ENCODE measurements at places on chromosomes 6 and 20.

DNA sequence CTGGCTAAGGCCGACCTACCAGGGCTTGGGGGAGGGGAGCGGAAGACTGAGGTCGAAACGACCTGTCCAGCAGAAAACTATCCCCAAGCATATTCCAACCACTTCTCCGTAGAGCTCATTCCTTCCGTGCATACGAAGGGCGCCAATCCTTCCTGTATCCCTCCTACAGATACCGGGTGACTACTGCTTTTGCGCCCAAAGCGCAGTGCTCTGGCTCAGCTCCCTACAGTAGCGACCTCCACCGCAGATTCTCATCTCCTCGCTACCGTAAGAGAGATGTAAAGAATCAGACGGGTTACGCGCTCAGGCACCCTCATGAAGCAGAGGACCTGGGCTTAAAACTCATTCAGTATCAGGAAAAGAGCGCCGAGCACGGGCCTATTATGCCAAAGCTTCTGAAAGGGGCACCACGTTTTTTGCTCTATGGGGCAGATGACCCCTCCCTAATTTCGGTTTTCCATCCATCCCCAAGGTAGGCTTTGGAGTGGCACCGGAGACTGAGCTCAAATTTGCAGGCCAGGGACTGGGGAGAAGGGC lies 563 bp upstream of the NNAT start:
- H3K27ac ChIP-seq = peak overlapping the region; percentile 57
- peaks cover 7% of the 10 kb centered on the region for H3K36me3 ChIP-seq
- no peak overlapping the region for H3K4me3 ChIP-seq
- peaks cover 65% of the 10 kb centered on the region for H3K4me1 ChIP-seq

DNA sequence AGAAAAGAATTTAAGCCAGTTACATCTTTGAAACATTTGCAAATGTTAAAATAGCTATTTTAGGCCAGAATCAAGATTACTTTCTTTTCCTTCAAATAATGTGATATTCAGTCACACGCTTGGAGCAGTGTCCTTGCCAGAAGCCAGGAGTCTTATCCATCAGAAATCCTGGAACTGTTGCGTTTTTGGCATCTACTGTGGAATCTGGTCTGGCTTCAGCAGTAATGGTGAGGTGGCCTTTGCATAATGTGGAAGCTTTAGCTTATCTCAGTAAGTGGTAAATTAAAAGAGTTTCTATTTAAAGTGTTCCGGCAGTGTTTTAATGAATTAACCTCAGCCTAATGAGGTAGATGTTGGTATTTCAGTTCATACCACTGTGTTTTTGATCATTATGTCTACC lies 97.6 kb downstream of the FIG4 start:
- peaks cover 43% of the 10 kb centered on the region for H3K36me3 ChIP-seq
- DNase-seq = no peak
- H3K27ac ChIP-seq = no peak overlapping the region
- H3K27me3 ChIP-seq = no peaks in the 10 kb centered on the region
- peaks cover 4% of the 10 kb centered on the region for H3K4me1 ChIP-seq
- H3K4me3 ChIP-seq = no peak overlapping the region

DNA sequence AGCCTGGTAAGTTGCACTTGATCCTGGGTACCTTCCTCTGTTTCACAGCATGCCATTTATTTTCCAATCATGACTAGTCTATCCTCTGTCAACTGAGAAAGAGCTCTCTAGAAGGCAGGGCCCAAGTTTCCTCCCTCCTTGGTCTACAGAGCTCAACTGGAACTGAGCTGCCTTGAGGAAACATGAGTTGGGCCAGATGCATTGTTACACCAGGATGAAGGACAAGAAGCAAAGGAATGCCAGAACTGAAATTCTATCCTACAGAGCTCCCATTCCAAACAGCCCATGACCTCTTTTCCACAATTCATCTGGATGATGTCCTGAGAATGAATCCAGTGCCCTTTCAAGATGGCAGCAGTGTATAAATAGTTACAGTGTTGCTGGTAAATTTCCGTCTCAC lies 66.7 kb upstream of the E2F3 start:
- H3K4me1 ChIP-seq = no peaks in the 10 kb centered on the region
- no peak overlapping the region for H3K27ac ChIP-seq
- H3K4me3 ChIP-seq = no peak overlapping the region
- DNase-seq = no peak
- H3K27me3 ChIP-seq = no peaks in the 10 kb centered on the region

DNA sequence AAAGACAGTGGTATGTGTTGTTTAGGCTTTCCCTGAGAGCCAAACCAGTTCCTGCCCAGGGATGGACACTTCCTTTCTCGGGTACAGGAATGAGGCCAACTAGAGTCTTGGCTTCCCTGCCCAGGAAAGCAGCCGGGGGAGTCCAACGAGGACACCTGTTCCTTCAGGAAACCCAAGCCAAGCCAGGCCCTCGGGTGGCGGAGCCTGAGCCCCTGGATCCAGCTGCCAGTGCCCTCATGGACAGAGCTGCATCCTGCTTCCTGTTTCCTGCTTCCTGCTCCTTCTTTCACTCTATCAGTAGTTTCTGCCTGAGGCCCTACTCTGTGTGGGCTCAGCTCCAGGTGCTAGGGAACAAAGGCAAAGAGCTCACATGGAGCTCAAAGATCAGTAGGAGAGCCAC lies 7.9 kb upstream of the SIRPA start:
- no peak overlapping the region for H3K27ac ChIP-seq
- no peak for DNase-seq
- peaks cover 53% of the 10 kb centered on the region for H3K4me1 ChIP-seq
- H3K4me3 ChIP-seq = no peak overlapping the region
- H3K36me3 ChIP-seq = no peaks in the 10 kb centered on the region

DNA sequence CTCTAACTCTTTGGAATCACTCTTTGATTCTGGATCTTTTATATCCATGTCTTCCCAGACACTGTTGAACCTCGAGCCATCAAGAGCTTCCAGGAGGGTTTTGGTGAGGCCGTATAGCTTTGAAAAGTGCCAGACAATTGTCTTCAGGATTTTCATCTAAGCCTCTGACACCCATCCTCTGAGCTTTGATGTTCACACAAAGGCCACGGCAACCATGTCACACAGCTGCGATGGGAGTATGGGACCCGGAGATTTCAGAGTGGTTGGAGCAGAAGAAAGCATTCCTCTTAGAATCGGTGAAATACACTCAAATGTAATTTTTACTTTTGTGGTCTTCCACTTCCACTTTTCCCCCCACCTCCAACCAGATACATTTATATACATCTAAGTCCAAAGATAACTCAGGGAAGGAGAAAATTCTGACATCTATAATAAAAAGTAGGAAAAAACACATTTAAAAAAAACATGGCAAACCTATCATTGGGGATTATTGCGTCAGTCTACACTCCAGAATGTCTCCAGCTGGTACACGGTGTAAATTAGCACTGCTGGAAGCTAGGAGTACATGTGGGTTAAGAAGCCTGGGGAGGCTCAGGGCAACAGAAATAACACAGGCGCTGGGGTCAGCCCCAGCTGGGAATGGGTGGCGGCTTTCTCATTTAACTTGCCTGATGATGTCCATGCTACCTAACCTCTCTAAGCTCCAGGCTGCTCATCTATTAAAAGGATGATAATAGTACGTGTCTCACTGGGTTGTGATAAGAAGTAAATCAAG lies 92.7 kb downstream of the LY86 start:
- DNase-seq = no peak
- H3K4me3 ChIP-seq = no peak overlapping the region
- no peaks in the 10 kb centered on the region for H3K27me3 ChIP-seq
- peaks cover 6% of the 10 kb centered on the region for H3K4me1 ChIP-seq
- H3K36me3 ChIP-seq = no peaks in the 10 kb centered on the region

GRCh38 chr20:47129306-47129705 lies 227.2 kb downstream of the ZMYND8 start:
- no peaks in the 10 kb centered on the region for H3K36me3 ChIP-seq
- DNase-seq = no peak
- no peak overlapping the region for H3K4me3 ChIP-seq
- no peak overlapping the region for H3K27ac ChIP-seq
- H3K27me3 ChIP-seq = no peaks in the 10 kb centered on the region
- peaks cover 38% of the 10 kb centered on the region for H3K4me1 ChIP-seq

GRCh38 chr6:46356543-46356942 lies 134.7 kb downstream of the RCAN2 start:
- H3K4me1 ChIP-seq = no peaks in the 10 kb centered on the region
- H3K27me3 ChIP-seq = no peaks in the 10 kb centered on the region
- H3K36me3 ChIP-seq = no peaks in the 10 kb centered on the region
- DNase-seq = no peak
- H3K27ac ChIP-seq = no peak overlapping the region
- no peak overlapping the region for H3K4me3 ChIP-seq

DNA sequence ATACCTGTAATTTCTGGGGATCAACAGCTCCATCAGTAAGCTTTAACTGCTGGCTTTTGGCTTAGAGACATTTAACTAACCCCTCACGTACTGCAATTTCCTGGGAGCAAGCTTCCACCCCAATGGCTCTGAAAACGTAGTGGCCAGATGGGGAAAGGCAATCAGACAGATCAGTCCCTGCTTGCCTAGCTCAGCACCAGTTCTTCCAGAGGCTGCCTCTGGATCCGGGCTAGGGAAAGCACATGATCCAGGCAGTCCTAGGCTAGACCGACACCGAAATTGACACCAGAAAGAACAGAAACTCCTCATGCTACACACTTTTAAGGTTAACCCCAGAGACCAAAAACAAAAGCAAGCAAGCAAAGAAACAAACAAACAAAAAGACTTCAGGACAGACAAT lies 13.3 kb downstream of the PREP start:
- peaks cover 64% of the 10 kb centered on the region for H3K36me3 ChIP-seq
- no peaks in the 10 kb centered on the region for H3K4me1 ChIP-seq
- no peak for DNase-seq
- no peak overlapping the region for H3K4me3 ChIP-seq

DNA sequence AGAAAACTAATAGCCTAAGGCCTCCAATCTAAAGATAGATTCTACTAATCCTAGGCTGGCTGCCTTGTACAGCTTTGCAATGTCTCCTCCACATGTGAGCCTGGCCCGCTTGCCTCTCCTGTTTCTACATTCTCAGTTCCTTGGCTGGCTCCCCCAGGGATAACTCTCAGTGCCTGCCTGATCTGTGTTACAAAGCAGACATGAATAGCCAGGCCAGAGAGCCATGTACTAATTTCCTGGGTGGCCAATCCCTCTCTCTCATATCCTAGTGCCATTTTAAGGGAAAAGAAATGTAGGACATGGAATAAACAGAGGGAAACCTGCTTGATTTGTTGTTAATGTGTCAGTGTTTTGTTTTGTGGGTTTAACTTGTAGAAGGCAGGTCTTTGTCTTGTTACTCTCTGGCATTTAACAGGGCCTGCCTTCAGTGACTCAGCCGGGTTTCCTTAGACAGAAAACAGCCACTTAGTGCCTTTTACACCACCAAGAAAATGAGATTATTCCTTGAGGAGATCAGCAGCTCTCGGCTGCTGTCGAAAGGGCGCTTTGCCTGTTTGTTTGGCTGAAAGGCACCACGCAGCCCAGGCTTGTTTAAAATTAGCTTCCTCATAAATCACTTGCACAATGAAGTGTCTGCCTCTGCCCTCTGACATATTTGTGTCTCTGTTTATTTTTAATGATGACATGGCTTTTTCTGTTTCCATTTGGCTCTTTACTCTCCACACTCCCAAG lies 702.7 kb downstream of the MAFB start:
- H3K4me1 ChIP-seq = no peaks in the 10 kb centered on the region
- H3K36me3 ChIP-seq = no peaks in the 10 kb centered on the region
- no peak for DNase-seq
- no peaks in the 10 kb centered on the region for H3K27me3 ChIP-seq
- no peak overlapping the region for H3K4me3 ChIP-seq

DNA sequence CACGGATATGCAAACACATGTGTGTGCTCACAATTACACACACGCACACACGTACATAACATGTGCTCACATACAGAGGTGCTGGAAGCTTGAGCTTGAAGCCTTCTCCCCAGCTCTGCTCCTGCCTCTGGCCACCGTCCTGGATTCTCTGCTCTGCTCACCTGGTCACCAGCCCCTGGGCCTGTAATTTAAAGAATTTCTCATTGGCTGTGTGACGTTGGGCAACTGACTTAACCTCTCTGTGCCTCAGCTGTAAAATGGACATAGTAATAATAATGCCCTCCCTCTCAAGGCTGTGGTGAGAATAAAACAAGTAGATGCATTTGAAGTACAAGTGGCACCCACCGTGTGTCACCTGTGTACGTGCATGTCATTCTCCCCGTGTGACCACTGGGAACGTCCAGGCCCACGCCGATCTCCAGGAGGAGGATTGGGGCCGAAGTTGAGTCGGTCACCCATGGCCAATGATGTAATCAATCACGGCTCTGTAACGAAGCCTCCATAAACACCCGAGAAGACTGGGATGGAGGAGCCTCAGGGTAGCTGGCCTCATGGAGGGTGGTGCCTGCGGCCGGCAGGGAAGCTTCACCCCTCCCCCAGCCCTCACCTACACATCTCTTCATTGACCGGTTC lies 160.9 kb upstream of the AFDN start:
- no peak overlapping the region for H3K4me3 ChIP-seq
- no peak overlapping the region for H3K27ac ChIP-seq
- no peaks in the 10 kb centered on the region for H3K36me3 ChIP-seq

- no peaks in the 10 kb centered on the region for H3K36me3 ChIP-seq
- DNase-seq = no peak
- no peak overlapping the region for H3K4me3 ChIP-seq
- H3K27ac ChIP-seq = no peak overlapping the region
- H3K27me3 ChIP-seq = no peaks in the 10 kb centered on the region
Observed at GRCh38 chr6:90978046-90978445, 391.2 kb upstream of the MAP3K7 start.

- no peaks in the 10 kb centered on the region for H3K27me3 ChIP-seq
- H3K27ac ChIP-seq = no peak overlapping the region
- no peaks in the 10 kb centered on the region for H3K4me1 ChIP-seq
- H3K4me3 ChIP-seq = no peak overlapping the region
- no peaks in the 10 kb centered on the region for H3K36me3 ChIP-seq
Observed at GRCh38 chr6:82567621-82568020, 204.0 kb downstream of the TPBG start.

DNA sequence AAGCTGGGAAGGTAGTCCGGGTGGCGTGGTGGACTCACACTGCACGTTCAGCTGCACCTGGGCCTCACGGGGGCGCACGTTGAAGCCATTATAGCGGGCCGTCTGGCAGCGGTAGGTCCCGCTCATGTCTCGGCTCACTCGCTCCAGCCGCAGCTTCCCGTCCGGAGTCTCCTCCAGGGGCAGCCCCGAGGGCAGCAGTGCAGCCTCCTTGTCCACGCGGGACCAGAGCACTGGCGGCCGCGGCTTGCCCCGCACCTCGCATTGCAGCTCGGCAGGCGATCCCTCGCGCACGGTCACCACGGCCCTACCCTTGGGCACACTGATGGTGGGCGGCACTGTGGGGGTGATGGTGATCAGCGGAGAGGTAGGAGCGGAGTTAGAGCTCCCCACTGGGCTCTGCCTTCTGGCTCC lies 47.6 kb downstream of the MDGA1 start:
- no peaks in the 10 kb centered on the region for H3K36me3 ChIP-seq
- DNase-seq = no peak
- H3K27ac ChIP-seq = no peak overlapping the region
- peaks cover 32% of the 10 kb centered on the region for H3K27me3 ChIP-seq
- peaks cover 6% of the 10 kb centered on the region for H3K4me1 ChIP-seq
- H3K4me3 ChIP-seq = no peak overlapping the region

- no peaks in the 10 kb centered on the region for H3K4me1 ChIP-seq
- H3K27me3 ChIP-seq = no peaks in the 10 kb centered on the region
- no peaks in the 10 kb centered on the region for H3K36me3 ChIP-seq
Observed at GRCh38 chr6:138736640-138737039, 36.9 kb upstream of the CCDC28A start.
